ENCODE measurements at places on chromosomes 11 and 22.

DNA sequence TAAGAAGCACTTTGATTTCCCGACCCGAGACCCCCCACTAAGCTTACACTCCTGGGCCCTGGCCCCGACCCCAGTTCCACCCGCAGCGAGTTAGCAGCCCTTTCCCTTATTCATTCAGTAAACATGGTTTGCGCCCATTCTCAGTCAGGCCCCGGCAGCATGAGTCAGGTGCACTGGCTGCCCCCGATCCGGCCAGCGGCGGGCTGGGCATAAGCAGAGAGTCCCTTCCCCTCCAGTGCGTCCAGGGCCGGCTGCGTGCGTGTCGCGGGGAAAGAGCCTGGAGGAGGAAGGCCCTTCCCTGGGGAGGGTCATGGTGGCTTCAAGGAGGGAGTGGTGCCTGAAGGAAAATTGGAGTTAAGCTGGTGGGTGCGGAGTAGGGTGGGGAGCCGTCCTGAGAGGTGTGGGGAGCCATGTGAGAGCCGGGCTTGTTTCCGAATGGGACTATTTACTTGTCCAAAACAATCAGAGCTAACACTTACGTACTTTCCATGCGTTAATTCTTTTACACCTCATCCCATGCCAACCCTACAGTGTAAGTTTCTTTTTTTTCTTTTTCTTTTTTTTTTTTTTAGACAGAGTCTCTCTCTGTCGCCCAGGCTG is 657 bp downstream of the IGHMBP2 start:
- DNase-seq = peak; percentile 60

GRCh38 chr11:95571718-95572260 is 217.8 kb downstream of the FAM76B start:
- DNase-seq = no peak

GRCh38 chr11:75574698-75575602 is 12.9 kb downstream of the SERPINH1 start:
- no peak for DNase-seq

DNA sequence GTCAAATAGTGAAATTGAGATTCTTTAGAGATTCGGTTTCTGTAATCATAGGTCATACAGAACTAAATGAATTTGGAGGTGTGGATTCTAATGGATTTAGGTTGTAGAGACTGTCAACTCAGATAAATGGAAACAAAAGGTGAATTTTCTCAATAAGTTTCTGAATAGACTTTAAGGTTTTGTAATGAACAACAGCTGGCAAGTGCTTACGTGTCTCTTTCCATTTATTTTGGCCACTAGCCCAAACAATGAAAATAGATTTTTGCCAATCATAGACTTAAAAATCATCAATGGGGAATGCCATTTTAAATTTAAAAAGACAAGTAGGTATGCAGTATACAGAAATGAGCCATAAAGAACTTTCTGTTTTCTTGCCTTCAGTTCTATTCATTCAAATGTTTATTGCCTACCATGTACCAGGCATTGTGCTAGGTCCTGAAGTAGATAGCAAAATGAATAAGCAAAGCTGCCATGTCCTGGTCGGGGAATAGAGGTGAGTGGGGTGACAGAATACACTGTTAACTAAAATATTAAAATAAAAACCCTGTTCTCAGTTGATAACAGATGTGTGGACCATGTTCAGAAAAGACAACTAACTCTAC is 16.9 kb upstream of the TMEM135 start:
- DNase-seq = no peak

DNA sequence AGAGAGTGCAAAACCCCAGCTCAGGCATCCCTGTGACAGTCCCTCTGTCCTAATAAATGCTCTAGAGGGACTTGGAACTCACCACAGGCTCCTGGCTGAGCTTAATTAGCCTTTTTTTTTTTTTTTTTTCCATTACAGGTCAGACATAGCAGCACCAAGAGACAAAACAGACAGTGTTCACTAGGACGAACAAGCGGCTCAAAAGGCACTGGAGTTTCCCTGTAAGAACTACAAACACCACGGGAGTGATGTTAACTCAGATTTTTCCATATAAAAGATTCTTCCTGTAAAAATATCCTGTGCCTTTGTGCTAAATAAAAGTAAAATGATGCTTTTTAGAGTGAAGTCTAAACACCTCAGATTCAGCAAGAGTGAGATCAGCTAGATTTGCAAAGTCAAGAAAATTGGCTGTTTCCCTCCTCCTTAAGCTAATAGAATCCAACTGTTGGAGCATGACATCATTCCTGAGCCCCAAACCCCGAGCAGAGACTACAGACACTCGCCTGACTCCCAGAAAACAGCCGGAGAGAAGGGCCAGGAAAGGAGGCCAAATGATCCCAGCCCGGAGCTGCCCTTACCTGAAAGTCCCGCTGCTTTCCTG is 101.0 kb upstream of the AKIP1 start:
- DNase-seq = no peak

DNA sequence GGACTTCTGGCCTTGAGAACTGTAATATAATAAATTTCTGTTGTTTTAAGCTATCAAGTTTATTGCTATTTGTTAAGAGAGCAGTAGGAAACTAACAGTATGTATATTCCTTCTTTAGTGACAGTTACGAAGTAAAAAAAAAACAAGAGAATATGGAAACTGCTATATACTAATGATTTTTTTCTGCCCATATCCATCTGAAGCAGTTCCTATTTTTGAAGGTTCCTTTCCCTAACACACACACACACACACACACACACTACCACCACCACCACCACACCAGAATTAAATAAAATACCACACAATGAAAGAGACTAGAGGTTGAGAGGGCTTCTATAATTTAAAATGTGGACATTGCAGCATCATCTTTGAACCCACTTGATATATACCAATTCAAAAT is 44.4 kb upstream of the CARD18 start:
- DNase-seq = no peak

DNA sequence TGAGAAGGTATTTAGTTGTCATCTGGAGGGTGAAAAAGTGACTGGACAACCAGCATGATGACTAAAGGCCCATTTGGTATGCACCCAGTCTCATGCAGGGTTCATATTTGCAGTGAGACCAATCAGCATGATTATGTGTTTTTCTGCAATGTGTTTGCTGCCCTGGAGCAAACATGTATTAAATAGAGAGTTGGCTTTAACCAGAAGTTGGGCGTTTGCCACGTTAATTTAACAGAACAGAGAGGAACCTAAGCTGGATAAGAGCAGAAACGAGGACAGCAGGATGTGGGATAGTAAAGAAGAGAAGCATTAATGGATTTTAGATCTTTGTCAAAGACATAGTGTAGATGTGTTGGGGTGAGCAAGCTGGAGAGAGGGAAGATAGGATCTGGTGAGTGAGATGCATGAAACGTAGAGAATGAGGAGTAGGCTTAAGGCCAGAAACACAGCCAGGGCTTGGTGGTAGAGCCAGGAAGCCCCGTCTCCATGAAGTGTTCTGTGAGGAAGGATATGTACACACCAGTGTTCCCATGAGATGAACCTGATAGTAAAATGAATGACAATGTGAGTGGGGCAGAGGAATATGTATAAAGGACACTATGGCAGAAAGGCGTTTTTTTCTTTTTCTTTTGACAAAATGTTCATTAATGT is 164.0 kb upstream of the PDGFD start:
- no peak for DNase-seq

- no peak for DNase-seq
Measured at GRCh38 chr22:45581549-45582080, 78.9 kb downstream of the FBLN1 start.

GRCh38 chr11:126703662-126704061 is 296.9 kb downstream of the KIRREL3 start:
- DNase-seq = no peak

- no peak for DNase-seq
Measured at GRCh38 chr11:12716816-12717215, 42.6 kb downstream of the TEAD1 start.

DNA sequence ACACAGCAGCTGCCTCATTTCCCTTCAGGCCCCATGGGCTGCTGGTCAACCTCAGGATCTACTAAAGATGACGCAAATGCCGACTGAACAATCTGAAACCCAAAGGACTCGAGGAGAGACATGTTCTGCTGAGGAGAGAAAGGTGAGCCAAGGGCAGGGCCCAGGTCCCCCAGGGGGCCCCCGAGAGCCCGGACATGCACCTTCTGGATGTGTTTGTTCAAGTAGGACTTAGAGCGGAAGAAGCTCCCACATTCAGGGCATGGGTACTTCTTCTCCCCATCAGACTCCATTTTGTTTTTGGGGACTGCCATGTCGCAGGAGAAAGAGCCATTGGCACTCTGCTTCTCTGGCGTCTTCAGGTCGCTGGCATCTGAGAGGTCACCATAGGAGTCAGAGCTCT is 19.3 kb downstream of the PATZ1 start:
- DNase-seq = no peak

GRCh38 chr22:39935612-39936011 is 24.6 kb upstream of the TMA7B start:
- DNase-seq = no peak

GRCh38 chr11:119641983-119642745 is 86.8 kb downstream of the NECTIN1 start:
- DNase-seq = no peak

- DNase-seq = no peak
Measured at GRCh38 chr22:43256569-43256968, 69.6 kb upstream of the TTLL12 start.

DNA sequence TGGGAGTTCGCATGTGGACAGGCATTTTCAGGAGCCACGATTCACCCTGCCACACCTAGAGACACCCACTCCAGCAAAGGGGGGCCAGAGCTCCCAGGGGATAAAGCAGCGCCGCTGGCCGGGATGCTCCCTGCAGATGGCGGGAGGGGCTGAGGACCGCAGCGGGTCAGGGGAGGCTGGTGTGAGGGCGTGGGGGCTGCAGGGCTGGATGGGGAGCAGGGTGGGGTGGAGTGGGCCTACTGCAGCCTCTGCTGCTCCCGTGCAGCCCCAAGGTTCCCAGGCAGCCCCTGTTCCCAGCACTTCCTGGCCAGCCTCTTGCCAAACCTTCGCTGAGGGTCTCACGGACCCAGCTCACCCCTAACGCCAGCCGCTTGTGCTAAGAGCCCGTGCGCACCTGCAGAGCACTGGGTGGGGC is 13.0 kb downstream of the MUC5B start:
- DNase-seq = no peak

- no peak for DNase-seq
Measured at GRCh38 chr22:50276143-50276542, 6.0 kb upstream of the MAPK11 start.

DNA sequence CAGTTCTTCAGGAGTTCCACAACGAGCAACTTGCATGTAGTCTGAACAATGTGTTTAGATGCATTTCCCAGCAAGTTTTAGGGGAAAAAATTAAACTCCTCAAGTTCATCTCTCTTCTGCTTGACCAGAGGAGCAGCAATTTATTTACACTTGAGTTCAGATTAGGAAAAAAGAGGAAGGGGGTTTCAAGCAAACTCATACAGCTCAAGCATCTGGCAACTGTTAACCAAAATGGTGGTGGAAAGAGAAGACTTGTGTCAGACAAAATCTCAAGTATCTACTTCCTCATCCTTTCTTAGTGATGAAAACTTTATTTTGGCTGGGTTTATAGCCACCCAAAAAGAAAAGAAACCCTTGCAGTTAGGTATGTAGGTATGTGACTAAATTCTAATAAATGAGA is 29.1 kb upstream of the PICALM start:
- DNase-seq = no peak

GRCh38 chr11:118735203-118735602 is 55.8 kb upstream of the TREH start:
- DNase-seq = no peak

DNA sequence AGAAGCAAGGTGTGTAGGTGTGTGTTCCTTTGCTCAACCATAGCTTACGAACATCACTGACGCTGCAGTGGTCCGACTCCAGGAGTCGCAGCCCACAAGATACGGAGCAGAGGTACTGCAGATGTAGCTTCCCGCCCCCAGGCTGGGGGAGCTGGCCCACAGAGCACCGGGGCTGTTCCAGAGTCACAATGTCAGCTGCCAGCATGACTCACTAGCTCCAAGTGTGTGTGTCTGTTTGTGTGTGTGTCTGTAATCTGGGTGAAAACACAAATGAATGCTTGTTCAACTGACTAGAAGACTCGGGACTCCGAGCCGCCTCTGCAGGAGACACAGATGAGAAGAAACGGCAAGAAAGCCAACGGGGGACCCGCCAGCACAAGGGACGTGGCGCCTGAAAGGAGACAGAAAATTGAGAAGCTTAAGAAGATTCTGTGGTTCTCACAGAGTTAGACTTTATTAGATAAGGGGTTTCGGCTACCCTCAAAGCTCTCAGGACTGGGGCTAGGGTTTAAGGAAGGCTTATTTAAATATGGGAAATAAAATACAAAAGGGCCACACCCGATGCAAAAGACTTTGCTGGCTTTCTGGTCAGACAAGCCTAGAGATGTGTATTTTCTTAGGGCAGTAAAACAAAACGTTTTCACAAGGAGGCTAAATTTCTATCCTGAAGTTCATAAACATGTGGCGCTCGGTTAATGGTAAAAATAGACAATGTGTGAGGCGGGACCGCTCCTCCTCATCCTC is 10.7 kb downstream of the VSIG10L2 start:
- peak; percentile 85 for DNase-seq

DNA sequence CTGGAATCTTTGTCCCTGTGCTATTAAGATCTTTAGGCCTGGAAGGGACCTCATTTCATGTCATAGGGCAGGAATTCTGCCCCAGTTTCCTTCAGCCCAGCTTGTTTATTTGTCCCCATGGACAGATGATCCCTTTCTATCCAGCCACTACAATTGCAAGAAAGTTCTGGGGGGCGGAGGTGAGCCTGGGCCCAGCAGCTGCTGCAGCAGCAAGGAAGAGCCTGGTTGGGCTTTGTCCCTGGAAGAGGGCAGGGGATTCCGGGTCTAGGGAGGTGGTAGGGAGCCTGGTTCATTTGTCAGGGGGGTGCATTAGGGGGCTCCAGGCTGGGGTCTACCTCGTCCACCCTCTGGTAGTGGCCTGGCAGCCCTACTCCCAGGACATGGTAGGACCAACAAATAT is 16.4 kb upstream of the CACNA1I start:
- DNase-seq = no peak

DNA sequence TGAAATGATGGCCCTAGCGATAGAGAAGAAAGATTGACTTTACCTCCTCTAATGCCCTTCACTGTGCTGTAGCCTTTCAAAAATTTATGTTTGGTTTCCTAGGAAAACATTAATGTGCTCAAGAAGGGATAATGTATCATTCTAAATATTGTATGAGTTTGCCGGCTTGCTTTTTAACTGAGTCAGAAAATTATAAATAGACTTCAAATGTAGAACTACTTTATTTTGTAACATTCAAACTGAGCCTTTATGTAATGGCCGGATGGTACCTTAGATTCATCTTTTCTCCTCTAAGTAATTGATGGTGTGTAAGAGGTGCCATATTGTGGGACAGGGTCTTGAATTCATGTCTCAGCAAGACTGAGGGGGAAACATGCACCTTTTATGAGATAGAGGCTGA is 57.7 kb downstream of the BID start:
- no peak for DNase-seq

DNA sequence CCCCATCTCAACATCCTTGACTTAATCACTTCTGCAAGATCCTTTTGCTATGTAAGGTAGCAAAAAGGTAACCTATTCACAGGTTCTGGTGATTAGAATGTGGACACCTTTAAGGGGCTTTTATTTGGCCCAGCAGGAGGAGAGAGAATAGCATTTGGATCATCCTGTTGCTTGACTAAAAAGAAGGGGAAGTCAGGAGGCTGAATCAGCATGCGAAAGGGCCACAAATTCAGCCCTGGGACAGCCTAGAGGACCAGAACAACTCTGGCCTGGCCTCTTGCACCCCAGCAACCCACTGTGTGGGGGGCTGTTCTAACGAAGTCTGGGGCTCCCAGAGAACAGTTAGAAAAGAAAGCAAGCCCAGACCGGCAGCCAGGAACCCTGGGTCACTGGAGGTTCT is 3.2 kb upstream of the HMOX1 start:
- no peak for DNase-seq

- DNase-seq = no peak
Measured at GRCh38 chr11:46827995-46828394, 18.1 kb downstream of the CKAP5 start.

GRCh38 chr22:35846804-35847203 is 129.1 kb downstream of the APOL5 start:
- DNase-seq = no peak

Data from right atrium auricular region (tissue), 2 donors.